CD4-positive, alpha-beta T cell treated with Interleukin-17A for 4 hours (primary cell): ENCODE measurements at places on chromosomes 6 and 20.

DNA sequence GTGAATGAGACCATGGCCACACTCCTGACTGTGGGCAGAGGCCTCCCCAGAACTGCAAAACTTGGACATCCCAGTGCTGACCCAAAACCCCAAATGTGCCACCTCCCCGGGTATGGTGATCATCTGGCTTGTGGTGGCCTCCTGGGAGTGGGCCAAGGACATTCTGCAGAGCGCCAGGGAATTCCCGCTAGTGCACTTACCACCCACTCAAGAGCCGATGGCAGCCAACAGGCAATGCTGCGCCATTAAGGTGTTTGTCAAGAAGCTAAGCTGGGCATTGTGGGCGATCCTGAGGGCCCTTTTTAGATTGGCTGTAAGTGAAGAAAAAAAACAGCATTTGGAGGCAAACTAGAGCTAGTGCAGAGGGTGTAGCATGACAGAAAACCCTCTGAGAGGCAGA is 9.4 kb downstream of the MMP24 start:
- no peak for DNase-seq

DNA sequence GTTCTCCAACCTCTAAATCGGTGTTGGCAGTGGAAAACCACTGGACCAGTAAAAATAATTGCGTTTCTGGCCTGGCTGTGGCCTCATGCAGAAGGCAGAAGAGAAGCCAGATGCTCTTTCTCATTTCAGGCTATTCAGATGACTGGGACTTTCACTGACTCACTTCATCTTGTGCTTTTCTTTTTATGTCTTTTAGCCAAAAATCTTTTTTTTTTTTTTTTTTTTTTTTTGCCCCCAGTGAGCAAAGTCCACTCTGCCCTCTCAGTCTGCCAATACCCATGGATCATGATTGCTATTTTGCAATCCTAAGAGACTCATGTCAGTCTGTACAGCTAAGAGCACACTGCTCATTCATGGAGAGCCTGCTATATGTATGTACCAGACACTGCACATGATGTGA is 962.5 kb downstream of the KIF16B start:
- no peak for DNase-seq

DNA sequence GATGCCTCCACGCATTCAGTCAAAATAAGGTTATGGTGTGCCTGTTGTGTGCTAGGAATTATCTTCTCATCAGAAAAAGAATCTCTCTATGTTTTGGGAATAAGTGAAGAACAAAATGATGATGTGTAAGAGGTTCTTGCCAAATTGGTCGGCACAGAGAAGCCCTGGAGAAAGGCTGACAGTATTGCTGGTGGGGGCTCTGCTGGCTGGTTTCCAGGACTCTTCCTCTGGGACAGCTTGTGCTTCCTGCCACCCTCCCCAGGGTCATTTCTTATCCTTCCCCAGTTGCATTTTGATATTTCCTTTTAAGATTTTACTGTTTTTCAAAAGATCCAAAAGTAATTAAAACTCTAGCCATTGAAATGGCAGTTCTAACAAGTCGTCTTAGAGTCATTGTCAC is 22.1 kb downstream of the CST4 start:
- DNase-seq: no peak

GRCh38 chr6:105981002-105981887 is 104.9 kb upstream of the PRDM1 start:
- DNase-seq: peak; percentile 58

GRCh38 chr6:65468307-65468706 is 238.7 kb downstream of the EYS start:
- no peak for DNase-seq

GRCh38 chr20:32206760-32207625 is 550 bp downstream of the PLAGL2 start:
- peak; percentile 15 for DNase-seq
